ENCODE measurements at places on chromosomes 16 and 17. TPM values are rescaled to one million over a fixed set of nuclear protein-coding genes. Genes with fewer than 3 reads are reported as not detected.

Gene SEPTIN12
- total RNA-seq = not detected

Gene SOX15
- 0.13 TPM for total RNA-seq

Gene ASGR1
- total RNA-seq = 14.8 TPM

Gene HCRT
- not detected for total RNA-seq

Gene TRPV3
- not detected for total RNA-seq

Gene SCIMP
- not detected for total RNA-seq

Gene RPGRIP1L
- total RNA-seq = 4.4 TPM

Gene SLC35G3
- not detected for total RNA-seq

Gene MT4
- total RNA-seq = not detected

DNA sequence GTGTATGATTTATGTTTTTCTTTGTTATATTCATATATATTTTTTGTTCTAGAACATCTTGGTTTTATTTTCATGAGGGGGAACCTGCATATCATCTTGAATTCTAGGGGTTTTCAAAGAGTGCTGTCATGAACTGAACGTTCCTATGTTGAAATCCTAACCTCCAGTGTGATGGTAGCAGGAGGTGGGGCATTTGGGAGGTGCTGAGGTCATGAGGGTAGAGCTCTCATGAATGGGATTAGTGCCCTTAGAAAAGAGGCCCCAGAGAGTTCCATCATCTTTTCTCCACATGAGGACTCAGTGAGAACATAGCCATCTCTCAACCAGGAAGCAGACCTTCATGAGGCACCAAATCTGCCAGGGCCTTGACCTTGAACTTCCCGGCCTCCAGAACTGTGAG lies 34.6 kb upstream of the CCDC182 start:
- no peak for DNase-seq

DNA sequence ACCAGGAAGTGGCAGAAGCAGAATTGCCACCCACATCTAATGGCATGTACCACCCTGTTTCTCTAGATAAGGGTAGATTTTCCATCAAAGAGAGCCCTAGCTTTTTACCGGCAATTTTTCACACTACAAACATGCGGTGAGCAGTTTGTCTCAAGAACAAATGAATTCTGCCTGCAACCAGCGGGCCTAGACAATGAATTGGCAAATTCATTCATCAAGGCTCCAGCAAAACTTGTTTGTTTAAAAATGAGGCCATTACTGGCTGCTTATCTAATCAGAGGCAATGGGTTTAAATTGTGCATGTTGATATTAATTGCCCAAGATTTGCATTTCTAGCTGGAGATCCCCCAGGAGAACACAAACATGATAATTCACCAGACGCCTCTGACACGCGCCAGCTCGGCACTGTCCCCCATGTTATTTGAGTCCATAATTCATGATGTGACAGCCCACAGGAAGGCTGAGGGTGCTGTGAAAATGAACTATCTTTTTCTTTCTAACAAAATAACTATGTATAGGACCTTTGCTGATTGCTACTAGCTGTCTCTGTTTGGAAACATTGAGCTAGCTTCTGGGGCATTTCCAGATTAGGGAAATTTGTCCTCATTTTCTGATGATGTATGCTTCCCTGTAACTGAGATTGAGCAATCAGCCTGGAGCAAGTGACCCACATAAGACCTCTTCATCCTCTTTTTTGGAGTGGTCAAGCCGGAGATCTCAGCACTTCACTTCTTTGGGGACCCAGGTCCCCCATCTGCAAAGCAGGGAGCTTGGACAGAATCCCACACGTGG lies 80.8 kb downstream of the CNGB1 start:
- DNase-seq = no peak

GRCh38 chr17:42798383-42799380 lies at the start of the genes CNTD1 and COA3:
CNTD1 (plus strand) TSS chr17:42798861; CDS start chr17:42799068, 207 bp downstream.
COA3 (minus strand) TSS chr17:42798704; CDS start chr17:42798681, 23 bp downstream.
- DNase-seq = peak; percentile 69

- DNase-seq = no peak
These were observed 7.9 kb upstream of the BAIAP2 start for GRCh38 chr17:81027038-81027437.

- DNase-seq = peak; percentile 38
These were observed at the start of gene FA2H for GRCh38 chr16:74774223-74775139. FA2H (minus strand) TSS chr16:74774820; CDS start chr16:74774755, 65 bp downstream.

- no peak for DNase-seq
These were observed 171.8 kb upstream of the CACNG5 start for GRCh38 chr17:66663041-66663606.

- DNase-seq = no peak
These were observed 797 bp downstream of the HES7 start for GRCh38 chr17:8122924-8123694.

DNA sequence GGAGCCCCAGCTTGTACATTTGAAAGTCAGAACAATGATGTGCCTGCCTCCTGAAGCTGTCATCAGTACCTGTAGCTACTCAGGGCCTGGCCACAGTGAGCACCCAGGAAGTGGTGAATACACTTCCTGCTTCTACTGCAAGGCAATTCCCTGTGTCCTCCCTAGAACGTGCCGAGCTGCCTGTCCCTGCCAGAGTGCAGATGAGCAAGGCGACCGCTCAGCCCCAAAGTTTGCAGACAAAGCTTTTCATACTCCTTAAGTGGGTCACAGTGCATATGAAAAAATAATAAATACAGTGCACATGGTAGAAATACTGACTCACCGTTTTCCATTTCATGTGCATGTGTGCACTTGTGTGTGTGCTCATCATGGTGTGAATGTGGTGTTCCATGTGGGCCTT lies 77.3 kb downstream of the MPRIP start:
- peak; percentile 37 for DNase-seq

DNA sequence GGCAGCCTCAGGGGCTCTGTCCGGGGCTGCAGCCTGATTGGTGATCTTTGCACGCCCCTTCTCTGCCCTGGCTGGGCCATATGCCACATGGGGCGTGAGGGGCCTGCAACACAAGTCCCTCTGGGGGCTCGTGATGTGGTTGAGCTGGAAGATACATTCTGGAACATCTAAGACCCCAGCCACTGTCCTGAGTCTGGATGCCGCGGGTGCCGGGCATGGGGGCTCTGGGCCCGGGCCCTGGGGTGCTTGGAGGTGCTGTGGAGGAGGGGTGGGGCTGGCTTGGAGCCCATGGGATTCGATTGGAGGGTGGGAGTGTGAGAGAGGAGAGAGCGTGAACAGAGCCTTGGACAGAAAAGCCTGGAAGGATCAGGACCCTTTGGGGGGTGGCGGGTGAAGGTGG lies 39.4 kb downstream of the JPH3 start:
- DNase-seq = no peak

DNA sequence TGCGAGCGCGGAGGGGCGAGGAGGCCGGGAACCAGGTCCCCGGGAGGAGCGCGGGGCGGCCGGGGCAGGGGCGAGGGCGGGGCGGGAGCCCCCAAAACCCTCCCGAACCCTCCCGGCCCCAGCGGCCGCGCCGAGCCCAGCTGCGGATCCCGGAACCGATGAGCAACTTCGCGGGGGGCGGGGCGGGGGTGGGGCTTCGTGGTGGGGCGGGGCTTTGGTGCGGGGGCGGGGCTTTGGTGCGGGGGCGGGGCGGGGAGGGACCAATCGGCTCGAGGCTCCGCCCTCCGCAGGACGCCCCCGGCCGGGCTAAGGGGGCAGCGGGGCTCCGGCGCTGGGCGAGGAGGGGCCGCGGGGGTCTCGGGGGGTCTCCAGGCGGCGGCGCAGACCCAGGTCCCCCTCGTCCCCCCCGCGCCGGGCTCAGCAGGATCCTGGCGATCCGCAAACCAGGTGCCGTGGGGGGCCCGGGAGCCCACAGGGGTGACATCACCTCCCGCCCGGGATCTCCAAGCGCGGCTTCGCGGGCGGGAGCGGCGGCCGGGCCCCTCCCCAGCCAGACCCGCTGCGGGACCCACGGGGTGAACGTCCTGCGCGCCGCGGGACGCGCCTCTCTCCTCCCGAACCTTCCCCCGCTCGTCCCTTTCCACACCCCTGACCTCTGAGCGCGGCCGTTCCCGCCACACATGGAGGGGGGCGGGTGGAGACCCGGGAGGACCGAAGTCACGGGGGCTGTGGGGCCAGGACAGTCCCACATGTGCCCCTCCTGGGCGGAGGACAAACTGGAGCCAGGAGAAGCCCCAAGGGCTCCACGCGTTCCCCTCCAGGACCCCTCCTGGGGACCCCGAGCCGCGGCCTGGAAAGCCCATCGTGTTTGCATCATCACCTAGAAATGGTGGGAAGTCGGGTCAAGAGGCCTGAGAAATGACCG lies at the start of gene ABR:
Gene ABR (minus strand): TSS at position 164 of the 925 bp plus-strand sequence. CDS start 254 bp downstream, outside the sequence.
- DNase-seq = peak; percentile 50

DNA sequence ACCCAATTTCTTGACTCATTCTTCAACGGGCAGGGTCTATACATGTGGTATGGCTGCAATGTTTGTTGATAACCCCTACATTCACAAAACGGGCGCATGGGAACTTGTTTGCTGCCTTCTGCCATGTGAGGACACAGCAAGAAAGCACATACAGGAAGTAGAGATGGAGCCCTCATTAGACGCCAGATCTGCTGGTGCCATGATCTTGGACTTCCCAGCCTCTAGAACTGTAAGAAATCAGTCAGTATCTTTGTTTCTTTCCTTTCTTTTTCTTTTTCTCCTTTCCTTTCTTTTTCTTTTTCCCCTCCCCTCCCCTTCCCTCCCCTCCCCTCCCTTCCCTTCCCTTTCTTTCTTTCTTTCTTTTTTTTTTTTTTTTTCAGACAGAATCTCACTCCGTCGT lies 165.2 kb downstream of the WWOX start:
- no peak for DNase-seq

DNA sequence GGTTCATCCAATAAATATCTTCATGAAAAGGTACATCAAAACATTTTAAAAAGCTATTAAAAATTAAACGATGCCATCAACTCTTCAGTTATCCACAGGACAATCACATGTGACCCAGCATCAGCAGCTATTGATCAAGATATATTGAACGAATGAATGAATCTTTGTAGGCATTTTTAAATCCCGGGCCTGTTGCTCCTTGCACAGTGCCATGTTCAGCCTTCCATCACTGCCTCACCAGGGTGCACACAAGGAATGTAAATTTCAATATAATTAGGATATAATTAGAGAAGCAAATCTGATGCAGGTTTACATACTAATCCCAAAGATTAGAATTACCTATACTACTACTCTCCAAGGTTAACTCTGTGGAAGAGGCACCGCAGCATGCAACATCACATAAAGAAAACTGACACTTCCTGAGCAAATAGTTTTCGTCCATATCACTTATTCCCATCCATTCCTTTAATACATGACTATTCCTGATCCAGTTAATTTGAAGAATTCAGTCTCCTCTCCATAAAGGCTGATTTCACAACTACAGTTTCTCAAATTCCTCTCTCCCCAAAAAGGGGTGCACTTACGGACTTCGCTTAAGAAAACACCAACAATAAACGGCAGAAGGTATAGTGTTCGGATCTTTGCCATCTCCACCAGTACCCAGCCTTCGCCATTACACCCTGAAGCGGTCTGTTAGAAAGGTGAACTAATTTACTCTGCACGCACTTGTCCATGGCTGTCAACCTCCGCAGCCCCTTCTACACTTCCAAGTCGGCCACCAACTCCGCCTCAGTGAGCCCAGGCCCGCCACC lies 938 bp downstream of the NCOR1 start:
- DNase-seq = no peak

- DNase-seq = no peak
These were observed 87.8 kb downstream of the SNX29 start for GRCh38 chr16:12064291-12064690.

DNA sequence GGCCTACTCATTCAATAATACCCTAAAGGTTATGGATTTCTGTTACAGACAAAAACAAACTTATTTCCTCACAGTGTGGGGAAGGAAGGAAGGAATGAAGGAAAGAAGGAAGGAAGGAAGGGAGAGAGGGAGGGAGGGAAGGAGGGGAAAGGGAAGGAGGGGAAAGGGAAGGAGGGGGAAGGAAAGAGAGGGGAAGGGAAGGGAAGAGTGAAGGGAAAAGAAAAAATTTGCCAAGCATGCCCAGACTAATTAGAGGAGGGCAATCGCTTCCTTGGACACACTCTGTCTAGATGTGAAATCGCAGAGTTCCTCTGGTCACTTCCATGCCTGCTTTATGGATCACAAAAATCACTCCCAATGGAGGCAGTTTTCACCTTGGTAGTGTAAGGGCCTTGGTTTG lies 570.1 kb upstream of the SOX9 start:
- no peak for DNase-seq

DNA sequence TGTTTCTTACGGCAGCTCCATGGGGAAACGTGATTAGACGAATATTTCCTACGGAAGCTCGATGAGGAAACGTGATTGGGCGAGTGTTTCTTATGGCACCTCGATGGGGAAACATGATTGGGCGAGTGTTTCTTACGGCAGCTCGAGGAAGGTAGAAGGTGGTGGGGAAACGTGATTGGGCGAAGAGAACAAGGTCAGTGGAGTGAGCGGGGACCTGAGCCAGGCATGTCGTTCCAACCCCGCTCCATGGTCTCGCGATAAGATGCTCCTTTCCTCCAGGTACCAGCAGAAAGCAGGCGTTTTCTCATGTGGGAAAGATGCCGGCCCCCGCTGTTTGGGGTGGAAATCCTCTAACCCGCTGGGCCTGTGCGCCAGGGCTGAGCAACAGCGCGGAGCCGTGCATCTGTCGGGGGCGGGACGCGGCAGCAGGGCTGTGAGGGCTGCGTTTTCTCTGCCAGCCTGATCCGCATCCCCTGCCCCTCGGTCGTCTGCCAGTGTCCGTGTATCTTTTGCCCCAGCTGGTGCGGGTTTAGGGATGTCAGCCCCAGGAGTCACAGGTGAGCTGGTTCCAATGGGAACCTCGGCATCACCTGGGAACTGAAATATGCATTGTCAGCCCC lies 25.6 kb upstream of the DOC2B start:
- DNase-seq = no peak

GRCh38 chr16:20300312-20301097 lies 26.8 kb downstream of the GP2 start:
- DNase-seq = peak; percentile 36

DNA sequence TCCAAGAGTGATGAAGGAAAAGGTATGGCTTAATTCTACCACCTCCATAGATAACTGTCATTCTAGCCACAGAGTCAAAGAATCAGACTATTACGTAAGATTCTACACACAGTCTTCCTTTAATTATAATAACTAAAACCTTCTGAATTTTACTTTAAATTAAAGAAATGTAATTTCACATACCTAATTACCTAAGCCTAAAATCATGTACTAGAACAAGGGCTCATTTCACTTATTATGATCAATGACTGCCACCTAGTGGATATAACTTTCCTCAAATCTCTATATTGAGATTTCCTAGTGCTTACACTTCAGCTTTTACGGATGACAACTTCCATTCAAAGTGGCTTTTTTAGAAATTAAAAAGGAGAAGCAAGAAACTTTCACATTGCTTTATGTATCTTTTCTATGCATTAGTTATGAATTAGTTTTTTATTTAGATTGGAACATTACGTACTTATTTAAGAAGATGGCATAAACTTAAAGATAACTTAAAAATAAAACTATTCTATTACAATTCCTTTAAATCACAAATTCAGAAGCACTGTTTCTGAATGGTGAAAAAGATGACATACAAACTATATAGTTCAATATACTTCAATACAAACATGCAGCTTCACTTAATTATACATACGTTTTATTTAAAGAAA lies 18.2 kb upstream of the ABCA10 start:
- peak; percentile 60 for DNase-seq

DNA sequence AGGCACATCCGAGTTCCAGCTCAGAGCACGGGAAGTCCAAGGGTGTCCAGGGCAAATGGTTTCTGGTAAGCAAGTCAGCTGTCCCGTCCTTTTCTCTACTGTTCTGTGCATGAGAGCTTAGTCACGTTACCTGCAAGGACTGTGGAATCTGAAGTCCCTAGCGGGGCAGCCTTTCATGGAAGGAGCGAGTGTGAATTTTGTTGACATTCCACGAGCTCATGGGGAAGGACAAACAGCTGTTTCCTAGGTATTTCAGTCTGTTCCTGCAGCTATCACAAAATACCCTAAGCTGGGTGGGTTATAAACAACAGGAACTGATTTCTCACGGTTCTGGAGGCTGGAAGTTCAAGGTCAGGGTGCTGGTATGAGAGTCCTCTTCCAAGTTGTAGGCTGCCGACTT lies 109.2 kb downstream of the SDR42E1 start:
- DNase-seq = peak; percentile 95

Data from dermis microvascular lymphatic vessel endothelial cell (primary cell).